Activated CD4-positive, alpha-beta T cell treated with anti-CD3 and anti-CD28 coated beads, Interleukin-2, amount 50 U/mL, for 16 hours (primary cell): ENCODE measurements at places on chromosomes 7 and 10.
A peak's percentile ranks its signal among the peaks of the same experiment; 100 is the strongest.

- DNase-seq = no peak
These were observed 20.4 kb upstream of the NUP42 start for GRCh38 chr7:23161482-23161881.

- no peak for DNase-seq
These were observed 422.4 kb upstream of the STEAP1 start for GRCh38 chr7:89731751-89732445.

DNA sequence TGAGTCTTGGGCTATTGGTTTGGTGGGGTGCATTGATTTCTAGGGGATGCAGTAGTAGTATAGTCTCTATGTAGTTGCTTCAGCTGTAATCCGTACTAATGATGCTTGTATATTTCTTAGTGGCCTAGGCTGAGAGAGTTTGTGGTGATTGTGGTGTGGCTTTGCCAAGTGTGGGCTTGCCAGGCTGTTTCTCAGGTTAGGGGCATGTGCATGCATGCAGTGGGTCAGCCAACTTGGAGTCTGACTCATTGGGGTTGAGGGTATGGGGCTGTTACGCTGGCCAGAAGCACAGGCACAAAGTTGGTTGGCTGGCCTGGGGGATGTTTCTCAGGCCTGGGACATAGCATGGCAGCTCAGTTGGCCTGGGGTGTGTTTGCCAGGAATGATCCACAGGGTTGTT, 25.7 kb upstream of the PLA2G12B start:
- no peak for DNase-seq

DNA sequence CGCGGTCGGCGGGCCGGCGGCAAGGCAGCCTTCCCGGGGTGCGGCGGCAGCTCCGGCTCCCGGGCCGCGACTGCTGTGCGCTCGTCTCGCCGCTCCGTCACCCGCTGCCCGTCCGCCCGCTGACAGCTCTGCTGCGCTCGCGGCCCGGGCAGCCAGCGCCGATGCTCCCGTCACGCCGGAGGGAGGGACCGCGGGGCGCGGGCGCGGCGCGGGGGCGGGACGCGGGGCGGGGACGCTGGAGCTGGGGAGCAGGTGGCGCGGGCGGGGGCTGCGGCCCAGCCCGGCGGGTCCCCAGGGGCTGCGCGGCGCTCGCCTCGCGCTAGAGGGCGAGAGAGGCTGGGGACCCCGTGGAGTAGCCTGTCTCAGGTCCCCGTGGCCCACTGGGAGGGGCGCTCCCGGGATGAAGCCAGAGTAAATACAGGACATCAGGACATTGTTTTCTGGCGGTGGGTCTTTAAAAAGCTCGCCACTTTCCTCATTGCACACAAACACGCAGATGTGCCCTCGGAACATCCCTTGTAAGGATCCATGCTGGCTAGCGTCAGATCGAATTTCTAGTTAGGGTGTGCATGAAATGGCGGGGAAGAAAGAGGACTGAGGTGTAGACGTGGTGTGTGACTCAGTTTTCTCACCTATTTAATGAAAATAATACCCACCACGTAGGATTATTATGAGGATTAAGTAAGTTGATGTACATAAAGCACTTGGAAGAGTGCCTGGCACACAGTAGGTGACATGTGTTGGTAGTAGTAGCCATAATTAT, at the start of gene ELAPOR2:
ELAPOR2 (minus strand) TSS at position 130 of the 763 bp plus-strand sequence. CDS start 141 bp downstream, outside the sequence.
- DNase-seq = peak; percentile 69

GRCh38 chr7:144133307-144133706, 10.3 kb downstream of the OR2A14 start:
- no peak for DNase-seq

DNA sequence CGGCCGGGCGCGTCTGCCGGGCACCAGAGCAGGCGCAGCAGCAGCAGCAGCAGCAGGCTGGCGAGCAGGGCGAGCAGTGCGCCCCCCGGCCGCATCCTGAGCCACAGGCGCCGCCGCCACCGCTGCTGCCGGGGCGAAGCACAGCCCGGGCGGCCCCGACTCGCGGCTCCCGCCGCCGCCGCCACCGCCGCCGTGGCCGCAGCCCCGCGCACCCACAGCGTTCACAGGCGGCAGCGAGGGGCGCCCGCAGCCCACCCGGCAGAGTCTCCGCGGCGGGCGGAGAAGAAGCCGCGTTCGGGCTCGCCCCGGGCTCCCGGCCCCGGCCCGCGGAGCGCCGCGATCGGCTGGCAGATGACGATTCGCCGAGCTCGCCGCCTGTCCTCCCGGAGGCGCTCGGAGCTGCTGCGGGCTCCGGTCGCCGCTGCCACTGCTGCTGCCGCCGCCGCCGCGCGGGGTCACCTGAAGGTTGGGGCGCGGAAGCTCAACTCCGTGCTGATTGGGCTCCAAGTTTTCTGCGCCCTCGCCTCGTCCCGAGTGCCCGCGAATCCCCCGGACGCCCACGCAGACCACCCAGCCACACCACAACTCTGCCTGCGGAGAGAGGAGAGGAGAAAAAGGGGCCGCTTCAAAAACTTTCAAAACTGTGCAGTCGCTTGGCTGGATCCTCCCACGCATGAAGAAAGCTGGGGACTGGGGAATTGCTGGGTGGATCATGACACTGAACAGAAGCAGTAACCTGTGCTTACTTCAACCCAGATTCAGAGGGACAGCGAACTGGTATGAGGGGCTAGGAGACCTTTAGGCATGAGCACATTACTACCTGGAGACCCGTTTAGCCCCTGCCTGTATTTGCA, at the start of gene ST8SIA6:
ST8SIA6 (minus strand) TSS at position 435 of the 854 bp plus-strand sequence; CDS start at position 95, 340 bp downstream.
- peak; percentile 51 for DNase-seq

DNA sequence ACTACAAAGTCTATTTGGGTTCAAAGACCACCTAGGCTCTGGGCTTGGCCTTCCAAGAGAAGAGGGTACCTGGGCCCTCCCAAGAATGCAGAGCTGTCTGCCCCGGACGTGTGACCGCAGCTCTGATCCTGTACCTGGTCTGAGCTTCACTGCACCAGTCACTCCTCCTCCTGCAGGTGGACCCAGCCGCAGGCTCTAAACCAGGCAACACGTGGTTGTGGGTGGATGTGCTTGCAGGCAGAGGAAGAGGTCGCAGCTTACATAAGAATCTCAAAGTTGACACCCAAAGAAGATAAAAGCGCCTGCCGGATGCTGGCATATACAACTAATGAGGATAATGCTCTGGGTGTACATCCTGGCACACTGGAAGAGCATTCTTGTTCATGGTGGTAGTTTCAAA, 9.4 kb upstream of the PFKP start:
- no peak for DNase-seq

- DNase-seq = no peak
These were observed 1012.4 kb upstream of the C7orf33 start for GRCh38 chr7:147578196-147578595.

DNA sequence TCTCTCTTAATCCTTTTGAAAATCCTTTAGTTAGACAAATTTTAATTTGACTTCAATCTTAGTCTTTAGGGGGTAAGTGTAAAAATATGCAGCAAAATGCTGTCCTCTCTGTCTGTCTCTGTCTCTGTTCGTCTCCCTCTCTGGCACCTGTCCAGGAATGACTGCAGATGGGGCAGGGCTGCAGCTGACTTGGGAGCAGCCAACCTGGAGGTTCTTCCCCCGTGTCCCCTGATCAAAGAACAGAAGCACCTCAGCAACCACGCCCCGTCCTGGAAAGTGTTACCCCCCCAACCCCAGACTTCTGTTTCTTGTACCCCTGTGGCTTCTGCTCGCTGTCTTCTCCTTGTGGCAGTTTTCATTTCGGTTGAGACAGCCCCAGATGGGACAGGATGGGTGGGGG, 141.6 kb upstream of the NPS start:
- no peak for DNase-seq

DNA sequence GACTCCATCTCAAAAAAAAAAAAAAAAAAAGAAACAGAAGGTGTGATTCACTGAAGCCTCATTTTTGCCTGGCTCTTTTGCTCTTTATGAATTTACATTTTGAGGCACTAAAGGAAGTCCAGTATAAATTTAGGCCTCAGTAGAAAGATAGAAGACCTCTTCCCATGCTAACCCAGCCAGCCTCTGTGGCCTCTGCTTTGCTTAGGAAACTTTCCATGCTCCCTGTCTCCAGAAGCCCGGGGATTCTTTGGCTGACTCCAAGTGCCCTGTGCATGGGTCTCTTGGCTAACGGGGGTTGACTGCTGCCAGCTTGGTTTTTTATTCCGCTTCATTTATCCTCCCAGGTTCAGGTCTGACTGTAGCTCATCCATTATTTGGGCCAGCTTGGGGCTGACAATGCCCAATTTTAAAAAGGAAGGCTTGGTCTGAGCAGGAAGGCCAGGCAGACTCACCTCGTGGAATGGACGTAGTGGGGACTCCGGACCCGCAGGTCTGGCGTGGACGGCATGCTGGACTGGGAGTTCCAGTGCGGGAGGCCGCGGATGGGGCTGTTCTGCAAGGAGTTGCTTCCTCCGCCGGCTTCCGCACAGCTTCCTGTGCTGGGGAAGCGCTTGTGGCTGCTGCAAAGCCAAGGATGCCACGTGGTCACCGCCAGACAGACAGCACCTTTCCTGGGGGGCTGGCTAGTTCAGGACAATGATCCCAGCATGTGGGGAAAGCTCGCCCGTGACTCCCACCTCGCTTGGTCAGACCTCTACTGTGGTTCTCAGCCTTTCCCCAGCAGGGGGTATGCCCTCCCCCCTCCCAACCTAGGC, 72.3 kb downstream of the PRPF18 start:
- no peak for DNase-seq

DNA sequence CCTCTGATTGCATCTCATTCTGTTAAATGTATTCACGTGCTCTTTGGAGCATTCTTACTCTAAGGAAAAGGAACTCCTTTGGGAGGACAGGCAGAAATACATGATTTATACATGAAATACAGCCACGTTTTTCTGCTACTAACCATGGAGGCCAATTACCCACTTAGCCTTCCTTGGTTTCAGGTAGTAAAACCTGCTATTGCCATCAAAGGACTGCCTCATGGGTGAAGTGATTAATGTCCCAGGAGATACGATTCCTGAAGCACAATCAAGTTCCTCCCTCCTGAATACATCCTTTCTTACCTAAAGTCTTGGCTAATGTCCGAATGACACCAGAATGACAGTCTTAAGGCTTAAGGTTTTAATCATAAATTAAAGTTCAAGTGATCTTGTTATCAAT, 58.5 kb upstream of the PIK3CG start:
- DNase-seq = no peak

- no peak for DNase-seq
These were observed 559 bp downstream of the VWC2 start for GRCh38 chr7:49773936-49774458.

GRCh38 chr10:71419002-71419540, 22.4 kb downstream of the CDH23 start:
- DNase-seq = no peak

GRCh38 chr7:112594397-112594796, 113.6 kb downstream of the LSMEM1 start:
- no peak for DNase-seq

DNA sequence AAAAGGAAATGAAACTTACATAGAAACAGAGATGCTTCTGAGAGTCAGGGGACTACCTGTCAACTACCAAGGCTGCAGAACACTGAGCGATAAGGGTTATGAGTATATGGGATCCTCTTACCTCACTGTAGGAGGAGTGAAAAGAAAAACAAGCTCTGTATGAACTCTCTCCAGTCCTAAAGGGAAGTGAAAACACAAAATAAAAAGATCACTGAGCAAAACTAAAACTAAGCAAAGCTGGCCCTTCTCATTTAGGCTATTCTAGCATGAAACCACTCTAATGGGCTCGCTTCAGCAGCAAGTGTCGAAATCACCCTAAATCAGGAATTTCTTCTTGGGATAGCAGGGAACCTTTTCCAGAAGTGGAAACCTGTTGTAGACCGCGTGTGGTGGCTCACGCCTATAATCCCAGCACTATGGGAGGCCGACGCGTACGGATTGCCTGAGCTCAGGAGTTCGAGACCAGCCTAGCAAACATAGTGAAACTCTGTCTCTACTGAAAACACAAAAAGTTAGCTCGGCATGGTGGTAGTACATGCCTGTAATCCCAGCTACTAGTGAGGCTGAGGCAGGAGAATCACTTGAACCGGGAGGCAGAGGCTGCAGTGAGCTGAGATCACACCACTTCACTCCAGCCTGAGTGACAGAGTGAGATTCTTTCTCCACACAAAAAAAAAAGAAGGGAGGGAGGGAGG, 27.0 kb downstream of the DCLRE1C start:
- DNase-seq = no peak

DNA sequence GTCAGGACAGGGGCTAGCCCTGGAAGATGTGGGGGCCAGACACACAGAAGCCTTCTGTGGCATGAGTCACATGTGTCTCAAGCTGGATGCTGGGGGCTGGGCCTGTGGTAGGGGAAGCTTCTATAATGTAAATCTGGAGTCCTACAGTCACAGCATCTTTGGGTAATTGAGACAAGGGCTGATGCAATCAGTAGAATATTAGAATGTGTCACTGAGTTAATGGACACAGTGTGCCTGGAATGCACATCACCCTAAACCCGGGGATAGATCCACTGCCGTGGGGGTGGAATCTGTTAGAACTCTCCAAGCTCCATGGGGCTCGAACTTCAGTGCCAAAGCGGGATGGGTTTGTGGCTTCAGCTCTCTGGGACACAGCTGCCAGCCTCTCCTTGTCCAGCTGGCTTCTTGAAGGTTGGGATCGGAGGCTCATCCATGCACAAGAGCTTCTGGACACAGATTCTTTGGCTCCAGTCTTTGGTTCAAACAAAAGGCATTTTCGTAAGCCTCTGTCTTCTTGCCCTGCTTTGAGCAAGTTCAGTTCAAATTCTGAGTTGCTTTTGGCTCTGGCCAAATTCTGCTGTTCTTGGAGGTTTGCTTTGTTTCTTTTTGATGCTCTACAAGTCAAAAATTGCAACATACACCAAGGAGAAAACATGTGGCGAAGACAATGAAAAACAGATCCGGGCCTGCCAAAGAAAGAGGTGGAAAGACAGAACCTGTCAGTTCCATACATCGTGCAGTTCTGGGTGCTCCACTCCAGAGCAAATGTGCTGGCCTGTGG, 194.8 kb upstream of the ZNF32 start:
- DNase-seq = no peak

DNA sequence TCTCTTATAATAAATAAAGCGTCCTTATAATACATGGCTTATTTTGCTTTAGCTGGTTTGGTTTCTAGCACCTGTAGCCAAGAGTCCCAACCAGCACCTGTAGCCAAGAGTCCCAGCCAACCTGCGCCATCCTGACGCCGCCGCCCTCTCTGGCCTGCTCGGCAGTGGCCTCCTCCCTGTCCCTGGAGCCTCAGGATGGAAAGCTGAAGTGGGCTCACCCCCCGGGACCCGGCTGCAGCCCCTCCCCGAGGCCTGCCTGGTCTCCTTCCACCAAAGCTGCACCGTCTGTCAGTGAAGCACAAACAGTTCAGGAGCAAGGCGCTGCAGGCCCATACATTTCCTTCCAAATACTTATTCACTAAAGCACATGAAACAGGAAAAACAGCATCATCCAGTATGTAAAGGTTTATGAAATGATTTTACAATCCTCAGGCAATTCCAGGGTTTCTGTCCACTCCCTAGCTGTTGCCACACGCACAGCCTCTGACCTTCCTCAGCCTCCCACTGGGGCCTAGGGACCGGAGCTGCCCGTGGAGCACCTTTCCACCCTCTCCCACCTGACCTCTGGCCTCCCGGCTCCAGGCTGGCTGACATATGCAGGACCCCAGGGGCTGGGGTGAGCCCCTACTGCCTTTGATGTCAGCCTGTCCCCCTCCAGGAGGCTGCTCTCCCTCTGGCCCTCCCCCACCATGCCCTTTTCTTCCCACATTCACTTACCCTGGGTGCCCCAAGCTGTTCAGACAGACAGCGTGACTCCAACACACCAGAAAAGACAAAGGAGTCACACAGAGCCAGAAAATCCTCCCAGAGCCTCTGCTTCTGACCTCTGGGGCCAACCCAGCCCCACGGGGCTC, 149.6 kb upstream of the PPP2R2D start:
- no peak for DNase-seq

- no peak for DNase-seq
These were observed 8.5 kb downstream of the ZNF138 start for GRCh38 chr7:64802699-64803098.
